Left forelimb (tissue), 1 donor: ENCODE measurements at places on chromosomes 12 and 14.

DNA sequence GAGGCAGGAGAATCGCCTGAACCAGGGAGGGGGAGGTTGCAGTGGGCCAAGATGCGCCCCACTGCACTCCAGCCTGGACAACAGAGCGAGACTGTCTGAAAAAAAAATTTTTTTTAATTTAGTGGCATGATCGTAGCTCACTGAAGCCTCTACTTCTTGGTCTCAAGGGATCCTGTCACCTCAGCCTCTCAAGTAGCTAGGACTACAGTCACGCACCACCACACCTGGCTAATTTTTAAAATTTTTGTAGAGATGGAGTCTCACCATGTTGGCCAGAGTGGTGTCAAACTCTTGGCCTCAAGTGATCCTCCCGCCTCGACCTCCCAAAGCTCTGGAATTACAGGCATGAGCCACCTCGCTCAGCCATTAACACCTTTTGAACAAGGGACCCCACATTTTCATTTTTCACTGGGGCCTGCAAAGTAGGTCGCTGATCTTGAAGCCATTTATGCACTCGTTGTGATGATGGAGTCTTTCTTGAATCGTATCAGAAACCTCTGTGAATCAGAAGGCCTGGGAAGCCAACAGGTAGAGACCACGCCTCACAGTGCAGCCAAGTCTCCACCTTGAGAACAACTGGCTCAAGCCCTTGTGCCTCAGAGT is 5.9 kb downstream of the HCAR1 start:
- no peak for DNase-seq

DNA sequence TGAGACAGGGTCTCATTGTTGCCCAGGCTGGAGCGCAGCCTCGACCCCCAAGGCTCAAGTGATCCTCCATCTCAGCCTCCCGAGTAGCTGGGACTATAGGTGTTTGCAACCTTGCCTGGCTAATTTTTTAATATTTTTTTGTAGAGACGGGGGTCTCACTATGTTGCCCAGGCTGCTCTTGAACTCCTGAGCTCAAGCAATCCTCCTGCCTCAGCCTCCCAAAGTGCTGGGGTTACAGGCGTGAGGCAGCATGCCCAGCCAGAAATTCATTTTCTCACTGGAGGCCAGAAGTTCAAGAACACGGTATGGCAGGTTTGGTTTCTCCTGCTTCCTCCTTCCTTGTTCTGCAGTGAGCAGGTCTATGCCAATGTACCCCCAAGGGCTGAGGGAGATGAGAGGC is 3.7 kb downstream of the RNASE1 start:
- no peak for DNase-seq

DNA sequence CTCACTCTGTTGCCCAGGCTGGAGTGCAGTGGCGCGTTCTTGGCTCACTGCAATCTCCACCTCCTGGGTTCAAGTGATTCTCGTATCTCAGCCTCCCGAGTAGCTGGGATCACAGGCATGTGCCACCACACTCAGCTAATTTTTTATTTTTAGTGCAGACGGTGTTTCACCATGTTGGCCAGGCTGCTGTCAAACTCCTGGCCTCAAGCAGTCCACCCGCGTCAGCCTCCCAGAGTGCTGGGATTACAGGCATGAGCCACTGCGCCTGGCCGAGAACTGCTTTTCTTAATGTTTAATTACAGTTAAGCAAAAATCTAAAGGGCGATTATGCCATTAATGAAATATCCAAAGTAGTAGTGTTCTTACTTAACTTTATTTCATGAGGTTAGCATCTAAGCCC is 13.6 kb downstream of the YARS2 start:
- DNase-seq = no peak

- DNase-seq = no peak
Observed at GRCh38 chr14:93764211-93764659, 24.1 kb downstream of the PRIMA1 start.

DNA sequence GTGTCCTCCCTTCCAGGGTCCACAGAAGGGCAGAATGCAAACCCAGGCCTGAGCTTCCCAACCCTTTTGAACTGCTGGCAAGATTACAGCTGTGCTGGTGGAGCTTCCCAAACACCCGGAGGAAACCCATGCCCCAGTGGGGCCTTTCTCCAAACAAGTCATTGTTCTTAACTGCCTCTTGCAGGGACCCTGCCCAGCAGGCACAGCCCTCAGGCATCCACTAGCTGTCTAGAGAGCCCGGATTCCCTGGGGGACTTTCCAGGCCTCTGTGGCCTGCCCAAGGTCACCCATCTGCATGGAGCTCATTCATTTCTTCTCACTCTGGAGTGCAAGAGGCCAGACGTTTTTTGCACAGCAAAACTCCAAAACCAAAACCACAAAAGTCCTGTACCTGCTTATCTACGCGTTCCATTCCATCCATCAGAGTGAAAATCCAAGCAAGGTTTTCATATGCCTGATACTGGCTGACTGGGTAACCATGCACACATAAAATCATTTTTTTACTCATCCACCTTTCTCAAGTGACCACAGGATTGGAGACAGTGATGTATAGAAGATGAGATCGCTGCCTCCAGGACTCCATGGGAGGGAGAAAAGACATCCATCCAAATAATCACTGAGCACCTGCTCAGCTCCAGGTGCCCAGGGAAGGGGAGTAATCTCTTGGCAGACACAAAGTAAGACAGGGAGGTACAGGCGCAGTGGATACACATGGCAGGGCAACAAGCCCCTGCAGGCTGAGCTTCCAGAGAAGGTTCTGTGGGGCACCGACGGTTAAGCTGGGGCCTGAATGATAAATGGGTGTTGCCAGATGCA is 17.2 kb upstream of the BDKRB2 start:
- DNase-seq = no peak

GRCh38 chr12:76341436-76342030 is 6.7 kb downstream of the BBS10 start:
- DNase-seq = no peak

DNA sequence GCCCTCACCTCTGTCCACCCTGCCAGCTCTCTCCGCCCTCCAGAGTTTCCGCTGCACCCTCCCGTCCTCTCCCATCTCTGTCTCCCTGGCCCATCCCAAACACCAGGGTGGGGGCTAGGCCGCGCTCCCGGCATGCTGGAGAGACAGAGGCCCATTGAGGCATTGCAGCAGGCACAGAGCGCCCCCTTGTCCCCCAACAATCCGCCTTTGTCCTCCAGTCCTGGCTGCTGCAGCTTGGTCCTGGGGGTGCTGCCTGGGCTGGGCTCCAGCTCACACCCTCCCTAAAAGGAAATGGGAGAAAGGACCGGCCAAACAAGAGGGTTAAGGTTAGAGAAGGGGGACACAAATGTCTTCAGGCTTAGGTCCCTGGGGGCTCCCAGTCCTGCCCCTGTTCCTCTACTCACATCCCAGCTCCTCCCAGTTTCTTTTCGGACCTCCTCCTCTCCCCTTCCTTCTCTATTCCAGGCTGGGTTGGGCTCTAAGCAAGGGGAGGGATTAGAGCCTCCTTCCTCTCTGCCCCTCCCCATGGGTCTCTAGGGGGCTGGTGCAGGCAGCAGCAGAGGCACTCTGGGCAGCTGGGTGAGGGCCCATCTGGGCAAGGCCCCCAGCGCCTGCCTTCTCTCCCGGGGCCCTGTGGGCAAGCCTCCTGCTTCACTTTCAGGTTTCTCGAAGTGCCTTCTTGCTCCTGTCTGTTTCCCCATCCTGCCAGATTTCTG is at the start of gene CMTM5:
TSS of gene CMTM5 (plus strand) at position 565 of the 716 bp plus-strand sequence. CDS start 206 bp downstream, outside the sequence.
- DNase-seq = no peak

DNA sequence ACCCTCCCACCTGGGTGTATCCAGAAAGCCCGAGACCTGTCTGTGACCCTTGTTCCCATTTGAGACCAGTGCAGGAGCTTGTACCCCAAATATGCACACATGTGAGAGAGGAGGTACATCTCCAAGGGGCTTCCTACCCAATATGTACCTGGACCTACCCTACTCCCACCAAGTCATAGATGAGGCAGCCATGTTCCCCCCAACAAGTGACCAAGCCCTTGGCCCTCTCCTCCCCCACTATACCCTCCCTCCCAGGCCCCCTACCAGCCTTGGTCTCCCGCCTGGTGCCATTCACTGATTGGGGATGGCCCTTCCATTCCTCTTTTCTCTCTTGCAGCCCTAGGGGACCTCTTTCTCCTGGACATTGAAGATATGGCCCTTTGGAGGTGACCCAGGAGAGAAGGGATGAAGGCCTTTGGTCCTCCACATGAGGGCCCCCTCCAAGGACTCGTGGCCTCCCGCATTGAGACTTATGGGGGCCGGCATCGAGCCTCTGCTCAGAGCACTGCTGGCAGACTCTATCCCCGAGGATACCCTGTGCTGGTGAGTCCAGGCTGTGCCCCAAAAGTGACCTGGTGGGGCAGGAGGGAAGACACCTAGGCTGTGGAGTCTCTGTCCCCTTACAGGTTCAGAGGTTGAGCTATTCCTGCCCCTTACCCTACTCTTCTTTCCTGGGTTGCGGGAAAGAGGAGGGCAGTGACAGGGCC is 1.5 kb downstream of the PLEKHG6 start:
- no peak for DNase-seq

DNA sequence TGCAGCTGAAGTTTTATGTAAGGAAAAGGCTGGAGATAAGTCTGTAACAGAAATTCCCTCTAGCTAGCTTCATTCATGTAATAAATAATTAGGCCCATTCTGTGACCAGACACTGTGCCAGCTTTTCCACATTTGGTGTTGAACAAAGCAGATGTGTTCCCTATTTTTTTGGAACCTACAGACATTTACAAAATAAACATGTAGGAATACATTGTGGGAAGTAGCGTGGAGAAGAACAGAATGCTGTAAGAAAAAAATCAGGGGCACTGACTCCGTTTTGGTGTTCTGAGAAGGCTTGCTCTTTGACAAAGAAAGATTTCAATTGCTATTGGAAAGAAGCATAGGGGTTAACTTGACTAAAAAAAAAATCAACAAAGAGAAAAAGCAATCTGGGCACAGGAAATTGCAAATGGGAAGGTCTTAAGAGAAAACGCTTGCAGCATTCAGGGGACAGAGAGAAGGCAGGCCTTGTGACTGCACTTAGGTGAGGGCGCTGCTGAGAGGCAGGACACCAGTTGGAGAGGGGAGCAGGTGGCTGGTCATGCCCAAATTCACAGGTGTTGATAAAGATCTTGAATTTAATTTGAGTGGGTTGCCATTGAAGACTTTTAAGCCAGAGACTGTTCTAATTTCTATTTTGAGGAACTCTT is 4.0 kb downstream of the FAR2 start:
- no peak for DNase-seq

- no peak for DNase-seq
Observed at GRCh38 chr12:92208613-92209121, 63.0 kb upstream of the BTG1 start.

DNA sequence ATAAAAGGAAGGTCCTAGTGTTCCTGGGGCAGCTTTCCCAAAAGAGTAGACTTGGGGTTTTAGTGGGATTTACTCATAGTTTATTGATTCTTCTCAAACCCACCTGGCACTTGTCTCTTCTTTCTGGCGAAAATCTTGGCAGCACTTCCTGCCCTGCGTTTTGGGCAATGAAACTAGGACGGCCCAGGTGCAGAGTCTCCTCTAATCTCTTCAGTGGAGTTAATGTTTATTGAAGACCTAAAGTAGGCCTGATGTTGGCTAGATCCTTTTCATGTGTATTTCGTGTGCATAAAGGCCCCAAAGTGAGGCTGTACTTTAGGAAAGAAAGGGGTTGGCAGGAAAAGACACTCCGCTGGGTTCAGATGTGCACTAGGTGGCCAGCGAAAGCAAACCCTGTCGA is 5.1 kb downstream of the WNT5B start:
- no peak for DNase-seq

DNA sequence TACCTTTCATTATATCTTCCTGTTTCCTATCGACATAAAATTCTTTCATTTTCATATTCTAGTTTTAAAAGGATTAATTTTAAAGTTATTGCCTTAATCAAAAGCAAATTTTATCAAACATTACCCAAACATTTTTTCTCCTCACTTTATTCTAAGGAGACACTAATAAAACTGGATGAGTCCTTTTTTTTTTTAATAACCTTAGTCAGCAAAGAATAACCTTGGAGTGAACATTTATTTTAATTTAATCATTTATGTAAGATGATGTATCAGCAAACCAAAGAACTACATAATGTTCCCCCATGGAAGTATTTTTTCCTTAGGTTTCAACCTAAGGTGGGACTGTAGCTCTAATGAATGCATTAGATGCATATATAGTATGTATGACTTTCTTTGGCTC is 83.9 kb downstream of the RAD52 start:
- no peak for DNase-seq

- DNase-seq = no peak
Observed at GRCh38 chr14:30553311-30553989, 5.5 kb upstream of the G2E3 start.

DNA sequence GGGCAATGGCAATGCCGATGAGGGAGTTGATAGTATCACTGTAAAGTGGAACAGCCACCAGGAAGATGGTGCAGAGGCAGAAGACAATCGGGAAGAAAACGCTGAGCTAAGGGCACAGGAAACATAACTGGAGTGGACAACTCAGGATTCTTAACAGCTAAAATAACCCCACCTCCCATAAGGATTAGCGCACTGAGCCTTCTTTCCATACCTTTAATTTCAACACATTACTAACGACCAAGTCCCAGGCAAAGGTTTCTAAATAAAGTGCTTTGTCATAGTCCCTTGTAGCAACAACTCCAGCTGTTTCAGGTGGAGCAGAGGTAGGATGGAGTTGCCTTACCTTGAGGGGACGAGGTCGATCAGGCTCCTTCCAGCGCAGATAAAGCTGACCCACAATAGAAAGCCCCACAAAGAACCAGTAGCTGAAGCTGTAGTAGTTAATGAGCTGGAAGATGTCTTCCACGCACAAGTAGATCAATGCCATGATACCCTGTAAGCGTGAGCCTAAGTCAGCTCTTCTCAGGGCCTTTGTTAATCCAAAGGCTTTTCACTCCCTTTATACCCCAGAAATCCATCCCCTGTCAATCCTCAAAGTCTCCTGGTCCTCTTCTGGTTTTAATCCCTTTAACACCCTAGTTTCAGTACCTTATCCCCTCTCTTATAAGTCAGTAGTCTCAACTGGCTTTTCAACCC is 7.7 kb downstream of the OXA1L start:
- no peak for DNase-seq

DNA sequence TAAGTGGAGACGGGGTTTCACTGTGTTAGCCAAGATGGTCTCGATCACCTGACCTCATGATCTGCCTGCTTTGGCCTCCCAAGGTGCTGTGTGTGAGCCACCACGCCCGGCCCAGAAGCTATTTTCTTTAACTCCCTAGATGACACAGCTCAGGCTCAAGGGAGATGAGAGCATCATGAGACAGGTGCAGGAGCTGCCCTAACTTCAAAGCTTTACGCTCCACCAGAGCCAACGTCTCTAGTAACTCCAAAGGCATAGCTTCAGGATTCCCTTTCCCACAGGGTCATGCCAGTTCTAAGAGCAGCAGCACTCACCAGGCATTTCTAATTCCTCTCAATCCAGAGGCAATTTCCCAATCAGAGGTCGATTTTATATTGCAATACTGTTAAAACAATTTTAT is 21.0 kb downstream of the NDUFA12 start:
- DNase-seq = no peak

GRCh38 chr14:73365727-73366126 is 92.6 kb downstream of the NUMB start:
- DNase-seq = no peak
